Transverse colon (tissue), 4 donors: ENCODE measurements at places on chromosomes 11 and 22. TPM values are rescaled to one million over a fixed set of nuclear protein-coding genes. Genes with fewer than 3 reads are reported as not detected.

GRCh38 chr11:70637949-70638583, 239.7 kb downstream of the CTTN start:
- no peak for DNase-seq

Gene TYR
- not detected for total RNA-seq

Gene DESI1
- 13.5 TPM for total RNA-seq

GRCh38 chr11:1087961-1088926, 13.6 kb downstream of the MUC2 start:
- DNase-seq: peak; percentile 60

Gene B3GAT3
- 47.4 TPM for total RNA-seq

Gene UPB1
- total RNA-seq: not detected

Gene RIMBP3B
- not detected for total RNA-seq

- DNase-seq: no peak
Observed at GRCh38 chr11:115300660-115301428, 203.4 kb downstream of the CADM1 start.

DNA sequence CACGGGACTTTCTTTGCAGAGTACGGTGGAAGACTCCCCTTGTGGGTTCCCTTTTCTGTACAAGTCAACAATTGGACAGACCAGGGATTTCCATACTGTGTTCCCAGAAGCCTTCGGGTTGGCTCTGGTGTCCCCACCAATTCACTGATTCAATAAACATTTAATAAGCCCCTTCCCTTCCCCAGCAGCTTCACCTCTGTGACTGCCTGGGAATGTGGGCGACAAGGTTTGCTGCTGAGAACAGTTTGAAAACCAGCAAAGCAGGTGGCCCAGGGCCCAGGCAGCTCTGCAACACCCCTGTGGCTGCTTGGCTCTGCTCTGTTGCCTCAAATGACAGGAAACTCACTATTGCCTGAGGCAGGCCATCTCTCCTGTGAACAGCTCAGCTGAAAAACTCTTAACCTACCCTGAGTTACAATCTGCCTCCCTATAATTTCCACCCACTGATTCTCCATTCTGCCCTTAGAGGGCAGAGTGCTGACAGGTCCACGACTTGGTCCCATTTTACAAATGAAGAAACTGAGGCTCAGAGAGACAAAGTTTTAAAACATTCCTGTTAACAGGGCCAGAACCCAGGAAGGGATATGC, 10.4 kb downstream of the ADORA2A start:
- no peak for DNase-seq

GRCh38 chr11:82858133-82858532, 42.1 kb downstream of the PRCP start:
- DNase-seq: no peak

GRCh38 chr22:29988719-29989118, 91.5 kb upstream of the HORMAD2 start:
- DNase-seq: no peak

DNA sequence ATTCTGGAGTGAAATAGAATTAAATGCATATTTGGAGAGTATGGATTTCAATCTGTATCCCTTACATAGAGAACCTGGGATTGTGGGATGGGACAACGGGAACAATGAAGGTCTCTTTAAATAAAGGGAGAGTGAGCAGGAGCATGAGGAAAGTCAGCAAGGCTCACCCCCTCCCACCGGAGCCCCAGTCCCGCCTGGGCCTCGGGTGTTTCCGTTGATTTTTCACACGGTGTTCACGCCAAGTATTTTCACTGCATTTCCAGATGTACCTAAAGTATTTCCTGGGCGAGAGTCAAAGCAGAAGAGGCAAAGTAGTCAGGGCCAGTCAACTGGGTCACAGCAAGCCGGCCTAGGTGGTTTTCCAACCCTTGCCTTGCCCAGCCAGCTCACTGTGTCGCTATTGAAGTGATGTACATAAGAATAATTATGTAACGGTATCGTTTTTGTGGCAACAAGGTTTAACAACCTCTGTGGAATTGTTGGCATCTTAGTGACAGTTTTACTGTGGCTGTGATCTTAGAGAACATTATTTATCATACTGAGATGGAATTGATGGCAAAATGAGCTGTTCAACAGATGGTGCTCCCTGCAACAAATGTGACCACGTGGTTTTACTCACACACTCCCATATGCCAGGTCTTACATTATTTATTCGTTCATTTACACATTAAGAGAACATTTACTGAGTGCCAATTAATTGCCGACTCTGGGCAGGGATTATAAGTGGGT, 177.3 kb downstream of the ADAMTS15 start:
- no peak for DNase-seq

DNA sequence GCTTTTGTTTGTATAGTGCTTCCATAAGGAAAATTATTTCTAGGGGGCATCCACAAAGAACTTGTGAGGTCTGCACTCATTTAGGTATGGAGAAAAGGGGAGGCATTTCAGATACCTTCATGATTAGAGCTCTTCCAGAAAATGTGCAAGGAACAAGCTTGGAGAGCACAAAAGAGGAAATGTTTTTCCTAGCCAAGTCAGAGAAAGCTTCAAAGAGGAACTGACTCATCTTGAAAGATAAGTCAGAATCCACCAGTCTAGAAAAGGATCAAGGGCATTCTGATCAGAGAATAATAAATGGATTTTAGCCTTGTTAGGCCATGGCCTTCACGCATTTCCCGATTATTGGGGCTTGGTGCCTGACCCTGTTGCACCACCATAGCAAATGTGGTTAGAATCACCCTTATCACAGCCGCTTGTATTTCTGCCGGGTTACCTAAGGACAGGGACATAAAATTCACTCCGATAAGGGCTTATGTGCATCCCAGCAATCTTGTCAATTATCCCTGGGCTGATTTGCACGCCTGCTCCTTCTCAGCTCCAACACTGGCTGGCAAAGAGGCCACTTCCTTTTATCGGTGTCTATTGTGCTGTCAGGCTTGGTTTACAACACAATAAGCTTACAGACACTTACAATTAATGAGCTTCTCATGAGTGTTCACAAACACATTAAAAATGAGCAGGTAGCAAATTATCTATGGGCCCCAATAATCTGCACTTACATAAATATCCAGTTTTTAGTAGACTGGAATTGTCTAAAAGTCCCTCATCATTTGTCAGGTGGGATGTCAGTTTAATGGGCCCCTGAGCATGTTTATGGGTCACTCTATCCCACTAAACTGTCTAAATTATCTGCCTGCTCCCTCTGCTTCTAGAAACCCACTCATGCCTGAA, 613.5 kb downstream of the SOX6 start:
- no peak for DNase-seq

DNA sequence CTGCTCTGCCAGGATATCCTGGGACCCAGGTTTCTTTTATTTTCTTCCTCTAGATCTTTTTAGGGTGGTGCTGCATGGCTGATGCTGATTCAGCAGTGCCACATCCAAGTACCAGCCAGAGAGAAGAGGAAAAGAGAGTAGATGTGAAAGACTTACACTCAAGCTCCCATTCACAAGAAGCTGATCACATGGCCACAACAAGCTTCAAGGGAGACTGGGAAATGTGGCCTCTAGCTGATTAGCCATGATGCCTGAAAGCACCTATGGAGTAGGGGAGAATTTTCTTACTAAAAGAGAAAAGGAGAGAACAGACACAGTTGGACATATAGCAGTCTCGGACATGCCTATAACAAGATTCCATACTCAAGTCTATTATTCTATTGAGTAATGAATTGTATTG, 34.4 kb upstream of the FJX1 start:
- no peak for DNase-seq

Gene GRIK4
- total RNA-seq: not detected

Gene PGA5
- total RNA-seq: not detected

GRCh38 chr11:91860661-91861060, 364.0 kb upstream of the FAT3 start:
- DNase-seq: no peak
